ENCODE measurements at places on chromosomes 11 and 22. TPM values are rescaled to one million over a fixed set of nuclear protein-coding genes. Genes with fewer than 3 reads are reported as not detected.

Gene C11orf87
- total RNA-seq: not detected

Gene OSBP2
- 0.89 TPM for total RNA-seq

Gene OR10A2
- total RNA-seq: not detected

Gene POLR3H
- 14.8 TPM for total RNA-seq

Gene OR51B5
- not detected for total RNA-seq

Gene GSTT2B
- 31.1 TPM for total RNA-seq

Gene POU2F3
- total RNA-seq: not detected

Gene UPK3A
- total RNA-seq: not detected

Gene KRTAP5-6
- not detected for total RNA-seq

Gene CATSPERZ
- total RNA-seq: not detected

Gene INSC
- 3.5 TPM for total RNA-seq
